ENCODE measurements at places on chromosomes 6 and 20.

GRCh38 chr6:69795469-69796072, 1.2 kb downstream of the LMBRD1 start:
- no peak for DNase-seq

- no peak for DNase-seq
Observed at GRCh38 chr6:163694988-163695398, 280.5 kb downstream of the QKI start.

DNA sequence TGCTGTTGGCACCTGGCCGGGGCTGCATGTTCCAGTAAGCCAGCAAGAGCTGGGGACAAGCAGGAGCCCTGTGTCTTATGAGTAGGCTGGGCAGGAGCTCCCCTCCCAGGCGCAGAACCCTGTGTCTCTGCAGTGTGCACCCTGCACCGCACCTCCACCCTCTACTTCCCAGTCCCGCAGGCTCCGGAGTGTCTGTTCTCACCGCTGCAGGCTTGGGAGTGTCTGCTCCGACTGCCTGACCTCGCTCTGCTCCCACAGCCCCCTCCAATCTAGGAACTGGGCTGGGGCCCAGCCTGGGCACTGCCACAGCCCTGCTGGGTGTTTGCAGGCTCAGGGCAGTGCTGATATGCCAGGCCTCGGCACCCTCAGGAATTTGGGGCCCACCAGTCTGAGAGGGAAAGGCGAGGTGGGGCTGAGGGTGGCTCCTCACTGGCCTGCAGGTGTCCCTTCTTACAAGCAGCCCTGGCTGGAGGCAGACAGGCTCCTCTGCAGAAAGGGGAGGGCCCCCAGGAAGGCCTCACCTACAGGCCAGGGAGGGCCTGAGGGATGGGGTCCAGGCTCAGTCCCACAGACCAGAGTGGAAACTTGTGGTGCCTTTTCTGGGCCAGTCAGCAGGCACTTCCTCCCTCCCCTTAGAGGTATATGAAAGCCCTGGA, 871.6 kb upstream of the GJE1 start:
- DNase-seq, result no peak

GRCh38 chr6:169161572-169162167, 92.0 kb downstream of the THBS2 start:
- no peak for DNase-seq

DNA sequence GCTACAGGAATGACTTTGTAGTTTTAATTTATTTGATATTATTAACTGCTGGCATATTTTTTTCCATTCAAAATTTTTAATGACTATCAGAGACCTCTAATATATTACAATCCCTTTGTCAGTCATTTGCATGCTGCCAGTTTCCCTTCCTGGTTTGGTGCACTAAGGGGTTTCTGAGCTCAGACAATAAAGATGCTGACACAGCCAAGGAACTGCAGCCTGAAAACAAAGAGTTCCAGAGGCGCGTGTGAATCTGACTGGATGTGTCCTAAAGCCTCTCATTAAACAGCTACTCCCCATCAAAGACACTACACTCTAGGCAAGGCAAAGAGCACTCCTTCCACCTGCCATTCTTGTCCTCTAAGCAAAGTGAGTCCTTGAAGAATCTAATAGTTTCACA, 116.8 kb upstream of the DST start:
- DNase-seq, result peak; percentile 33

GRCh38 chr6:150631283-150631983, 31.7 kb downstream of the PLEKHG1 start:
- no peak for DNase-seq

- DNase-seq, result no peak
Observed at GRCh38 chr6:118507636-118508035, 40.5 kb upstream of the PLN start.

- no peak for DNase-seq
Observed at GRCh38 chr6:144415835-144416237, 130.7 kb downstream of the UTRN start.

DNA sequence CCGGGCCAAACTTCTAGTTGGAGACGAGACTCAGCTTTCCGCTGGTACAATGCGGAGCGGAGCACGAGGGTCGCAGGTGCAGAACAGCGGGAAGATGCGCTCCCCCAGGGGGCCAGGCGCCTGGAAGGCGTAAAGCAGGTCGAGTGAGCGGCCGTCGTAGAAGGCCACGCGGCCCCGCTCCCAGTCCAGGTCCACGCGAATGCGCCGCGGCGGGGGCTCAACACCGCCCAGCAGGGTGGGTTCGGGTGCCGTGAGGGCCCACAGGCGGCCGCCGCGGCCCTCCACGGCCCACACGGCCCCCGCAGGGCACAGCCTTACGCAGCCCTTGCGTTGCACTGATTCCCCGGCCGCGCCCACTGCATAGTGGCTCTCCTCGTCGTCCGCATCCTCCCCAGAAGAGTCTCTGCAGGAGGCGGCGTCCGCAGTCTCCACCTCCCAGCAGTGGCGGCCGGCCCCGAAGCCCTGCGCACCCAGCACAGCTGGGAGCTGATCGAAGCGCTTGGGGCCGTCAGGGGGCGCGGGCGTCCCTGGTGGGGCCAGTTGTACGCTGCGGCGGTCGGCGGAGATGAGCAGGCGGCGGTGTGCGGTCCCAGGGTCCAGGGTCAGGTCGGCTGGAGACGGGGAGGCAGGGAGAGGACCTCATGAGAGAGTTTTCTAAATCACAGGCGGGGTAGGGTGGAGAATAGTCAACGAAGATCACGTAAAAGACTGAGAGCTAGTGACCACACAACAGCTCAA, 4.3 kb downstream of the PPP1R11 start:
- DNase-seq, result no peak

GRCh38 chr20:44650771-44651433, 597 bp downstream of the ADA start:
- no peak for DNase-seq

- no peak for DNase-seq
Observed at GRCh38 chr20:61733891-61734732, 331.6 kb downstream of the TAF4 start.

DNA sequence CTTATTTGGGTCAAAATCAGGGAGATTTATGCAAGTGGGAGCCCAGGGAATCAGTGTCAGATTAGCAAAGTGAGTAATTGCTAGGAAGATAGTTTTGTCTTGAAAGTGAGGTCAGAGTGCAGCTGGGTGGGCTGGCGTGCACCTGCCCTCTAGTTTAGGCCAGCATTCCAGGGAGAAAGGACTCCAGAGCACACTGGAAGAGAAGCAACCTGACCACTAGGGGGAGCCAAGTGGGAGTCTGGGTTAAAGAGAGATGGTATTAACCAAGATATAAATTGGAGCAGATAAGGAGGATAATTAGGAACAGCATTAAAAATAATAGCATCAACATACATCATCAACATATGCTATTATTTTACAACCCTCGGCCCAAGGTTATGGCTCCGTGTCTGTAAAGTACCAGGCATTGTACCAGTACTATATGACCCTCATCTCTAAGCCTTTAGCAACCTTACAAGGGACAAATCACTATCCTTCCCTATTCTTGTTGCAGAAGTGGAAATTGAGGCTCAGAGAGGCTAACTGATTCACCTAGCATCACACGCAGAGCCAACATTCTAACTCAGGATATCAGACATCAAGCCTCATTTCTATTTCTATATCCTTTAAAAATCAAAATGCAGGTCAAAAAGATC, 57.8 kb downstream of the SLC2A10 start:
- DNase-seq, result no peak

- no peak for DNase-seq
Observed at GRCh38 chr6:27178860-27179259, 68.6 kb upstream of the PRSS16 start.

GRCh38 chr20:56588996-56589395, 40.1 kb upstream of the TFAP2C start:
- DNase-seq, result no peak

DNA sequence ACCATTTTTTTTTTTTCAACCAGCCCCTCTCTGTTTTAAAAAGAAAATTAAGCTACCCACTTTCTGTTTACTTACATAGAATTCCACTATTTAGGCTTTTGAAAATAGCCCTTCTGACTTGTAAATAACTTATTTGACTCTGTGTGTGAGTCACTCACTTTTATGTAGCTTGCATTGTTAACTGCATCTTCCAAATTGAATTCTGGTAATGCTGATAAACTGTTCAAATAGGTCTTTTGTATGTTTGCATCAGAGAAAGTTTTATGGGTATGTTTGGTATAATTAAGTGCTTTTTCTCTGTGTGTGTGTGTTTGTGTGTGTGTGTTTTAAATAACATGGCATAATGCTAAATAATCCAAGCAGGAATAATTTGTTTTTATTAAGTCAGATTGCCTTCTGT, 360.1 kb downstream of the PLCB1 start:
- no peak for DNase-seq

DNA sequence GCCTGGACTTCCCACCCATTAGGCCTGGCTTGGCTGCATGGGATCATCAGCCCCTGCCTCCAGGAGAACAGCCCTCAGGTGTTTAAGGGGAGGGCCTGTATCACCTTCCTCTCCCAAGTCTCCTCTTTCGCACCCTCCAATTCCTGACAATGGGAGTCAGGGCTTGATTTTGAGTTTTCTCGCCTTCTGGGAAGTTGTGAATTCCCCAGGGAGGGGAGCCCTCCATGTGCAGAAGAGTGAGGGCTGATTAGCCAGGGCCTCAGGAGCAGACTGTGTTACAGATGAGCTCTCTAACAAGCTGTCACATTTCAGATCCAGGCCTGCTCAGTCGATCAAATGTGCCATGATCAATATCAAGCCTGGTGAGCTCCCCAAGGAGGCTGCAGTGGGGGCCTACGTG, 42.4 kb downstream of the CNBD2 start:
- no peak for DNase-seq

DNA sequence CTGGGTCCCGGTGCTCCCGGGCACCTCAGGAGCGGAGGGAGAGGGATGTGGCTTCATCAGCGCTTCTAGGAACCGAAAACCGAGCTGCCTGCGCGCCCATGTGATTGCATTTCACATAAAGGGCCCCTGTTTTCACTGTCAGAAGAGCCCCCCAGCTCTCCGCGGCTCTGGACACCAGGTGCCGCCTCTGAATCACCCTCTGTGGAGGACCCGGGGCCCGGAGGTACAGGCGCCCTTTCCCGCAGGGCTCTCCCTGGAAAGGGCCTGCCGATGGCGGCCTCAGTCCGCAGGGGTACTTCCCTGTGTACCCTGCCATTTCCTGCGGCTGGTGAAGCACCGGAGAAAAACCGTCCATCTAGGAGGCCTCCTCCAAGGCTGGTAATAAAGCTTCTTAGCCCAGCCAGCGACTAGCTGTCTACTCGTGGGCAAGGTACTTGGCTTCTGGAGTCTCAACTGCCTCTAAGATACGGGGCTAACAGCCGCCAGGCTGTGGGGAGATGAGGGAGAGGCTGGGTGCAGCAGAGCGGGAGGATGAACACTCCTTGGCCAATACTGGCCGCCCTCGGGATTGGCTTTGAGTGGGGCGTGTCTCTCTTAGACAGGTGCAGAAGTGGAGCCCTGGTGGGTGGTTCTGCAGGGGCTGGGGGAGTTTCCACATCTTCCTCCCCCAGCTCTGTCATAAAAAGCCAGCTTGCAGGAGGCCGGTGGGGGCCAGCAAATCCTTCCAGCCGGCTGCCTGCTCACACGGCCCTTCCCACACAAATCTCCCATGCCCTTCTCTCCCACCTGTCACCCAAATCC, 1.6 kb downstream of the PPP1R16B start:
- peak; percentile 39 for DNase-seq

GRCh38 chr6:11230158-11231107, 2.0 kb downstream of the NEDD9 start:
- no peak for DNase-seq

- DNase-seq, result no peak
Observed at GRCh38 chr20:38308047-38308438, 4.1 kb downstream of the BPI start.

- DNase-seq, result no peak
Observed at GRCh38 chr6:127452803-127453202, 6.4 kb downstream of the KIAA0408 start.

GRCh38 chr6:52576392-52577021, 353 bp downstream of the TRAM2 start:
- peak; percentile 28 for DNase-seq

DNA sequence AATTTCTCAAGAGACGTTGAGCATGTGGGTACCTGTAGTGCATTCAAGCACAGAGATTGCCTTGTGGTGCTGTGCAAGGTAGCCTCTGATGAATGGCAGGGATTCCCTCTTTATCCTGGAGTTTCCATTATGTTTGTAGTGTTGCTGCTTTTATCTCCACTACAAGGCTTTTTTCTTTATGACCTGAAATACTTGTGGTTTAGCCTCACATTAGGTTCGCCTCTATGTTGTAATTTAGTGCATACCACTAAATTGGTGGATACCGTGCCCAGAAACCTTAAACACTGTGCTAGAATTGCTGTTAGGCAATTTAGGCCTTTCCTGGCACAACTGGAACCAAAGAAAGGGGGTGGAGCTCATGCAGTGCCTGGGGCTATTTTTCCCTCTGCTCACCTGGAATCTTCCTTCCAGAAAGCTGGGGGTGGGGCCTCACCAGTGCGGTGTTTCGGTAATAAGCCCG, 76.8 kb downstream of the NCOA7 start:
- DNase-seq, result no peak

- no peak for DNase-seq
Observed at GRCh38 chr6:21908161-21908848, 314.8 kb downstream of the SOX4 start.

GRCh38 chr6:113680301-113680700, 176.8 kb upstream of the MARCKS start:
- DNase-seq, result no peak

DNA sequence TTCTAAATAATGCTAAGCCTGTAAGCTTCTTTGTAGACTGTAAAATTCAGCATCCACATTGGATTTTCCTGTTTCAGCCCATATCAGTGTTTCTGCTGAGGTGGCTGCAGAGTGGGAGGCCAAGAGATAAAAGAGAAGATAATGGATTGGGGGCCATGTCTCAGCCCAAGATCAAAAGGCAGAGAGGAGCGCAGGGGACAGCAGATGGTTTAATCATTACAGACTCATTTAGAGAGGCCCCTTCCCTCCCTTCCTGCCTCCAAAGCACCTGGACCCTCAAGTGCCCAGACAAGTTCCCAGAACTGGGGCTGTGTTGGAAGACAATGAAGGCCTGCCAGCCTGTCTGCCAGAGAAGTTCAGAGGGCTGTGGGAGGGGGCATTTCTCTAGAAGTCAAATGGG, 20.4 kb upstream of the CTNNBL1 start:
- DNase-seq, result no peak

- DNase-seq, result peak; percentile 26
Observed at GRCh38 chr6:40308533-40309306, 278.4 kb downstream of the LRFN2 start.

GRCh38 chr6:20712011-20712410, 177.8 kb downstream of the CDKAL1 start:
- no peak for DNase-seq

DNA sequence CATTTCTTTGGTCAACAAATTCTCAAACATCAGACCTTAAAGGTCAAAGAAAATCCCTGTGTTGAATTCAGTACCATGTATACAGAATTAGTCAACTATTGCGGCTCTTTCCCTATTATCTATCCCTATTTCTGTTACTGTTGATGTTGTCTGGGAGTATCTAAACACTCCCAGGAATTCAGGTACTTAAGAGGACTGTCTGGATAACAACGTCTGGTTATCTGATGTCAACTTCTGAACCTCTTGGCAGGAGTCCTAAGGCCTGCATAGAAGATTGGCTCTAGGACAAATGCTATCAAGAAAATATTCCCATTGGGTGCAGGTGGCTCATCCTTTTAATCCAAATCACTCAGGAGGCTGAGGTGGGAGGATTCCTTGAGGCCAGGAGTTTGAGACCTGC, 255.6 kb downstream of the KHDC1L start:
- no peak for DNase-seq

Measured in hippocampal formation (tissue), 2 donors.